ENCODE measurements at places on chromosomes 13 and 19. TPM values are rescaled to one million over a fixed set of nuclear protein-coding genes. Genes with fewer than 3 reads are reported as not detected.

NLRP5 gene
- polyA plus RNA-seq: not detected

- DNase-seq: no peak
Measured at GRCh38 chr13:86377451-86377850, 578.2 kb upstream of the SLITRK6 start.

GRCh38 chr13:111365149-111366005 is 44.9 kb downstream of the TEX29 start:
- no peak for DNase-seq

DNA sequence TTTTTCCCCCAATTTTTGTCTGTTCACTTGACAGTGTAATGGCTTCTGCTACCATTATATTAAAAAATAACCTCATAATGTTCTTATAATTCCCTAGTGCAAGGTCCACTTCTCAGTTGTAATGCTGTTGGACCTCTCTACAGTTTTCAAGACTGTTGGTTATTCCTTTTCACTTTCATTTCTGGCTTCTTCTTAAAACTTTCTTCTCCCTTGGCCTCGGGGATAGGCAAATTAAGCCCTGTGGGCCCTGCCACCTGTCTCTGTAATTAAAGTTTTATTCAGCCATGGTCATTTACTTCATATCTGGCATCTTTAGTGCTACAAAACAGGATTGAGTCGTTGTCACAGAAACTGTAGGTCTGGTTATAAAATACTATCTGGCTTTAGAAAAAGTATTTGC is 313.5 kb downstream of the KLF12 start:
- no peak for DNase-seq

Data from IMR-90 (cell line).